ENCODE measurements at places on chromosomes 16 and 17.
A peak's percentile ranks its signal among the peaks of the same experiment; 100 is the strongest.

DNA sequence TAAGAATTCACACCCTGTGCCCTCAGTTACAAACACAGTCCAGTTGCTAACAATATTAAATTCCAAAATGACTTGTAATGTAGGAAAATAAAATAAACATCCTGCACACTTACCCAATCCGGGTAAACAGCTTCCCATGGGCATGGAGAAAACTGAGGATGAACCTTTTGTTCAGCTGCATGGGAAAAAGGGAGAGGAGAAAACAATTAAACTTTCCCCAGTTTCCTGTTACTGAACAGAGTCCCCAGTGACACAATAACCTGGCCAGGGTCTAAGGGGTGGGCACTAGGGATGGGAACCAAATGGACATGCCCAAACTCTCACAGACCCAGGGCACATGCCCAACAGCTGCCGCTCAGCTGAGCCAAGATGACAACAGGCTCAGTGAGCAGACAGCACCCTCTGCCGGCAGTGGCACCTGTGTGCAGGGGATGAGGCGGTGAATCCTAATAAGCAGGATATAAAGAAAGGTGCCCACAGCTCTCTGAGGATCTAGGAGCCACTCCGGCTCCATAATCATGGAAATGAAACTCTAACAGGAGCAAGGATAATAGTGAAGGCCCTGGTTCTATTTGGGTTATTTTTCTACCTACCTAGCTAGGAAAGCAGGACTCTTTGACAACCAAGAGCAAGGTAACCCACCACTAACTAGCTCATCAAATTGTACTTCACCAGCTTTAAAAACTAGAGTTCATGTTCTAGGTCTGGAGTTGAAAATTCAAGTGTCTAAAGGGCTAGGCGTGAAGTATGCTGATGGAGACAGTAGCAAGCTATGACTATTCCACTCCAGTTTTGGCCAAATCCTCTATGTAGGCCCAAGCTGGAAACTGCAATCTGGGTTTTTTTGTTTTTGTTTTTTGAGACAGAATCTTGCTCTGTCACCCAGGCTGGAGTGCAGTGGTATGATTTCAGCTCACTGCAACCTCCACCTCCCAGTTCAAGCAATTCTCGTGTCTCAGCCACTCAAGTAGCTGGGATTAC is 58.8 kb downstream of the SMG6 start:
- peak; percentile 78 for DNase-seq

DNA sequence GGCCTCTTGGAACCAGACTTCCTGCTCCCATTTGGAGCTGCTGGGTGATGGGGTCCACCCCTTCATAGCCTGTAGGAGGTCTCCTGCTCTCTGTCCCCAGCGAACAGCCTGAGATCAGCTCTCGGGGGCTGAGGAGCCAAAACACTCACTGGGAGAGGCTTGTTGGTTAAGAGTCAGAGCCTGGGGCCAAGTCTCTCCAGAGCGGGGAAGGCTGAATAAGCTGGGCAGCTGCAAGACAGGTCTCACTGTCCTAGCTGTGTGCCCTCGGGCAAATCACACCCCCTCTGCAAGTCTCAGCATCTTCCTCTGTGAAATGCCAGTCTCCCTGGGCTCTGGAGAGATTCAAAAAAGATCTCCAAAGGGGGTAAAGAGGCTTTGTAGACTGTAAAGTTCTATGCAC is 174.6 kb downstream of the WSCD1 start:
- no peak for DNase-seq

DNA sequence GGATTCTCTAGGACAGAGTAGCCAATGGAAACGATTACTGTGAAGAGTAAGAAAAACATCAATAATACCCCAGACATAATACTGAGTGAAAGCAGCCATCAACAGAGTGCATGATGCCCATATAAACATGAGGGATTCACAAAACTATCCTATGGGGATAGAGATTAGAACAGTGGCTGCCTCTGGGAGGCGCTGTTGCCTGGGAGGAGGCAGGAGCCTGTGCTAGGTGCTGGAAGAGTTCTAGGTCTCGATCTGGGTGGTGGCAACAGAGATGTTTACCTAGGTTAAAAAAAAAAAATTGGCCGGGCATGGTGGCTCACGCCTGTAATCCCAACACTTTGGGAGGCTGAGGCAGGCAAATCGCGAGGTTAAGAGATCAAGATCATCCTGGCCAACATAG is 7.9 kb downstream of the FA2H start:
- DNase-seq: no peak

- no peak for DNase-seq
Measured at GRCh38 chr17:37614823-37615222, 5.6 kb upstream of the SYNRG start.

- DNase-seq: no peak
Measured at GRCh38 chr16:867421-868385, 67.2 kb upstream of the GNG13 start.

DNA sequence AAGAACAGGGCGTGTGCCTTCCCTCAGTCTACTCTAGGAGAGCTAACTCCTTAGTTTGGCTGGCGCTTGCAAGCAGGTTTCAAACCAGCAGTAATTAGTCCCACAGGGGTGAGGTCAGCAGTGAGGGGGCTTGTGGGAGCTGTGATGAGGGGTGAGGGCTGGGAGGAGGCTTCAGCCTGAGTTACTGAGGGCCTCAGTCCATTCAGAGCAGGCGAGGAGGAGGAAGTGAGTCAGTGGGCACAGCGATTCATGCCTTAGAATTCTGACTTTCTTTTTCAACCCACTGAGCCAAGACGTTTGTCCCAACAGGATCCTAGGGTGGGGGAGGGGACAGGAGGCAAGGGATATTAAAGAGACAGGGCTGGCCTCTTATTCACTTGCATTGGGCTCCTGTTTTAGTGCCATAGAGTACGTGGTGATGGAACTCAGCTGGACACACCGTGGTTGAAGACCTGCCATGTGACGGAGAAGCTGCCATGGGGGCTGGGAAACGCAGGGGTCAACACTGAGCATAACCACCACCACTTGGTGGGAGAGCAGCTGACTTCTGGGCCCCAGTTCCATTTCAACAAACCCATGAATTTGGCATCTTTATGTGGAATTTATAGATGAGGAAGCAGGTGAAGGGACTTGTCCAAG is 8.3 kb upstream of the ITGA3 start:
- DNase-seq: no peak

DNA sequence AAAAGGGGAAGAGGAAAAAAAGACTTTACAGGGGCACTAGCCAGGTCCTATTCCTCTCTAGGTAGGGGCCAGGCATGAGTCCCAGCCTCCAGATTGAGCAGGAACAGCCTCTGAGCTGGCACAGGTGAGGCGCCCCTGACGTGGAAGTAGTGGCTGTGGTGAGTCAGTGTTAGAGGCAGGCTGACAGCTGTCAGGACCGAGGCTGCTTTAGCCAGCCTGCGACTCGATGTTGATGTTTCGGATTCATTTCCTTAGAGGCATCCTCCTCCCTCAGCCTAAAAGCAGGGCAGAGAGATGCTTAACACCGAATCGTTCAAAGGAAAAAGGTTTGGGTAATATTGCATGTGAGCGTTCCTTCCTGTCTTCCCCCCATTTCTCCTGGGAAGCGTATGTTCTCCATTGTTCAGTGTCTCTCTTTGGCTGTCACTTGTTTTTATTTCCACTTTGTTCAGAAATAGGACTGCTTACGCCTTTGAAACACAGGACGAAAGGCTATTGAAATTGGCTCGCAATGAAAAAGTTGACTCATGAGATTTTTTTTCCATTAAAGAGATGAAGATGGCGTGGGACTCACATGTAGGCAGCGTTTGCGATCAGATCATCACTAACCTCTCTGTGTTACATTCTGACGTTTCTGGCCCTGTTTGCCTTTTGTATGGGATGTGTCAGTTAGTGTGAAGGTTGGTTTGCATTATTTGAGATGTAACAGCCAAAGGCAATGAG is 1.3 kb downstream of the KIAA0513 start:
- peak; percentile 87 for DNase-seq

DNA sequence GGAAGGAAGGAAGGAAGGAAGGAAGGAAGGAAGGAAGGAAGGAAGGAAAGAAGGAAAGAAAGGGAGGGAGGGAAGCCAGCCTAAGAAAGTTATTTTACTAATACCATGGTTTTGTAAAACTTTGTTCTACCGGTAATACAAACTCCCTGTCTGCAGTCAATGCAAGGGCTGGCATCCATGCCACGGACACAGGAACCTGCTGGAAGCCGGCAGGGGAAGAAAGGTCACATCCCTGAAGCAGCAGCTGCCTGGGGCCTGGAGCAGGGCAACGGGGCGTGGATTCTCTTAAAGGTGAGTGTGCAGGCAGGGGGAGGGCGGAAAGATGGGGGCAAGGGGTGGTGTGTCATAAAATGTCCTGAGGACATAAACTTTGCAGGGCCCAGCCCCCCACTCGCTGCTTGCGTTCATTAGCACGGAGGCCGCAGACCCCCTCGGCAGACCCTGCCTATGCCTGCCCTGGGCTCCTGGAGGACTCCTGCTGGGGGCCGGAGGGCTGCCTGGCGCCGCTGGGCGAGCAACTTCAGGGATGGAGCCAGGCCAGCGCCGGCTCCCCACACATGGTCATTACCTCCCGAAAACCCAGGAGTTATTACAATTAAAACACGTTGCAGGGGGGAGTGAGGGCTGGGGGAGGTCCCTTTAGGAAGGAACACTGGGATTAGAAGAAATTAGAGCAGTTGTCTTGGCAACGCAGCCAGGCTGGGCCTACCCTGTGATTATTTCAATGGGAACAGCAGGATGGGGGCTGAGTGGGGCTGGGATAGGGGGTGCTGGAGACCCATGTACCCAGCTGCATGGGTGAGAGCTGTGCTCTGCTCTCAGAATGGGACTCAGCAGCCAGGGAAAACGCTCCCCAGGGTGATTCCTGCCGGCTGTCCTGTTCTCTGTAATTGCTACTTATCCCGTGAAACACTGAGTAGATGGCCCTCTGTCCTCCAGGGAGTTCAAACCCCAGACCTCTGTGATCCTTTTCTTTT is 257.9 kb downstream of the SOX9 start:
- no peak for DNase-seq

DNA sequence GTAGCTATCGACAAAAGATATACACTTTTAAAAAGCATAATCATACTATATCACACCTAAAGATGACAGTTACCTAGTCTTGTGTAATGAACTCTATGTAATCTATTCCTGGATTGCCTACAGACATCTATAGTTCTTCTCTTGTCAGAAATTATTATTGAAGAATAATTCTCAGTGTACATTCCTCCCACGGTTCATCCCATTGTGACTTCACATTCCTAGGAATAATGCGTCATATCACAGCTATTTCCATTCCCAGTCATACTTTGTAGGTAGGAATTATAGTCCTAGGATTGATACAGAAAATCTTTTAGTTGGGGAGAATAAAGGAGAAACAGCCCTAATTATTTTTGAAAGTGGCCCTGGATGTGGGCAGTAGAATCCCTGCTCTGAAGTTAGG is 44.0 kb upstream of the ABCC11 start:
- DNase-seq: no peak

- no peak for DNase-seq
Measured at GRCh38 chr16:10103118-10103517, 79.1 kb downstream of the GRIN2A start.

GRCh38 chr17:60165223-60165622 is 15.4 kb downstream of the CA4 start:
- DNase-seq: no peak

DNA sequence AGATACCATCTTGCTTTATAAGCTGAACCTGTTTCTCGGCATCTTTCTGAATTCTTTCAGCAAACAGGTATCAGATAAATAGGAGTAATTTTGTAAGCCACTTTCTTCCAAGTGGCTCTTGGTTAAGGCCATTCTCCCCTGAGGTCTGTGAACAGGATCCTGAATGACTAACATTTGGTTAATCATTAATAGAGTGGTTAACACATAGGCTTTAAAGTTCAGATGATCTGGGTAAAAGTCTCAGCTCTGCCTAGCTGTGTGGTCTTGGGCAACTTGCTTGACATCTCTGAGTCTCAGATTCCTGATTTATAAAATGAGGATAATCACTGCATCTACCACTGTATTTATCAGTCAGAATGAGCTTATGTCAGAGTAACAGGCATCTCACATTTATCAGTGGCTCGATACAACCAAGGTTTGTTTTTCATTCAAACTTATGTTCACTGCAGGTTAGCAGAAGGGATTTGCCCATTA is 44.4 kb upstream of the ANKFN1 start:
- DNase-seq: no peak

Data from trophoblast cell (in vitro differentiated cells and primary cell).